Melanocyte of skin (primary cell): ENCODE measurements at places on chromosomes 13 and 19. TPM values are rescaled to one million over a fixed set of nuclear protein-coding genes. Genes with fewer than 3 reads are reported as not detected.

The GIPC3 gene
- total RNA-seq: under 0.01 and 0.73 TPM in 2 replicates

The COG3 gene
- 17.0 and 28.5 TPM in 2 replicates for total RNA-seq

The SIGLEC8 gene
- not detected in 2 replicates for total RNA-seq

The TNNT1 gene
- total RNA-seq: 0.62 and 9.0 TPM in 2 replicates

The TBXA2R gene
- 0.15 and 1.7 TPM in 2 replicates for total RNA-seq

The ZNF492 gene
- 0.93 and 1.7 TPM in 2 replicates for total RNA-seq

The ANO8 gene
- total RNA-seq: 3.7 and 5.1 TPM in 2 replicates

The LSR gene
- total RNA-seq: 0.34 and 0.36 TPM in 2 replicates

The SIAH3 gene
- total RNA-seq: not detected in 2 replicates

The SERP2 gene
- total RNA-seq: 2.8 and 2.9 TPM in 2 replicates

The SCEL gene
- 0.34 and 0.36 TPM in 2 replicates for total RNA-seq

The ZNF333 gene
- 17.4 and 17.6 TPM in 2 replicates for total RNA-seq

The TEX101 gene
- total RNA-seq: not detected in 2 replicates

The URAD gene
- not detected in 2 replicates for total RNA-seq

The CYP4F2 gene
- total RNA-seq: not detected in 2 replicates
